ENCODE measurements at places on chromosomes 11 and 22. TPM values are rescaled to one million over a fixed set of nuclear protein-coding genes. Genes with fewer than 3 reads are reported as not detected.

DNA sequence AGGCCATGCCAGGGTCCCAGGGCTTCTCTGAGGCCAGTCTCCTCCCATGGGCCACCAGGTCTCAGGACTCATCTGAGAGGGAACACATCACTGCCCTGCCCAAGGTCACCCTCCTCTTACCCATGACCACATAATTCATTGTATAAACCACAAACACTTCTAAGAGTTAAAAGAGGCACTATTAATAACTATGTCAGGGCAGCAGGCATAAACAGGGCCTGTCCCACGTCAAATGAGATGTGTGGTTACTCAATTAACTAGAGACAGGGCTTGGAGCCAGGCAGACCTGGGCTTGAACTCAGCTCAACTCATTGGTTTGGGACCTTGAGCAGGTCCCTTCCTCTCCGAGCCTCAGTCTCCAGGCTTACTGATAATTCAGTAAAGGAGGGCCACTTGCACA, 33.1 kb downstream of the ARAP1 start:
- no peak for DNase-seq

DNA sequence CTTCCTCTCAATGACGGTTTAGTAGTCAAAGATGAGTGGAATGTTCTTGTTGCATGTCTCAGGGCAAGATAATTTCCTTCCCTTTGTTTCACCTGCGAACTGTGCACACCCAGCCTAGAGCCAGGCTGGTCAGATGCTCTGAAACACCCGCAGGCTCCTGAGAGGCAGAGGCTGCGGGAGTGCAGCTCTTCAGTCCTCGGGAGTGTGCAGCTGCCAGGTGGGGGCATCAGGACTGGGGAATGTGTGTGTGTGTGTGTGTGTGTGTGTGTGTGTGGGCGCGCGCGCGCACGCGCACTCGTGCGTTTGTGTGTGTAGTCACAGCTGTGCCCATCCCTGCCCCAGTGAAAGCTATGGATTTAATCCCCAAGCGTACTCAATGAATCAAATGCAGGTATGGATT, 136.2 kb upstream of the NTM start:
- DNase-seq, result no peak

DNA sequence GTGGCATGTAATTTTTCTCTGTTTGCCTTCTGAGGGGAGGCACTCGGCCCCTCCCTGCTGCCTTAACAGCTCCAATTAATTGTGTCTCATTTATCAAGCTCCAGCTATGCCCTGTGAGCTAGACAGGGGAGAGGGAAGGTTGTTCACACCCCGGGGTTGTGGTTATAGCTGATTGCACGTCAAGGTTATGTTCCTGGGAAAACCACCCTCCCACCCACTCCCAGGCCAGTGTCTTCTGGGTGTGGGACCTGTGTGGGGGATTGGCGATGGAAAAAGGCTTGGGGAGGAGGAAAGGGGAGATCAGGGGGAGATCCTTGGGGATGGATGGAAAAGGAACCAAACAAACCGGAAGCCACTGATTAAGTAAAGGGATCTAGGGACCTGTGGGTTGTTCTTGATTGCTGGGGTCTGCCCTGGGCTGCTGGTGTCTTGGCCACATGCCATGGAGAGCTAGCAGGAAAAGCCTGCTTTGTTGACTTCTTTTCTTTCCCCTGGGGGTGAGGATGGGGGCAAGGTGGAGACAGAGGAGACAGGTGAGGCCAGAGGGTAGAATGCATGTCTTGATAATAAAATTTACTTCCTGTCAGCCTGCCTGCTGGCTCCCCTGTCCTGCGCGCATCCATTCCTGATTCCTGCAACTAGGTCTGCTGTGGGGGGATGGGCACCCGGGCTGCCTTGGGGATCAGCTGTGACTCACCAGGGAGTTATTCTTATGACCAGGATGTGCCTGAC, 13.5 kb upstream of the SORL1-AS1 start:
- peak; percentile 22 for DNase-seq

- DNase-seq, result no peak
Measured at GRCh38 chr22:48665311-48665995, 1162.2 kb downstream of the BRD1 start.

- DNase-seq, result no peak
Measured at GRCh38 chr11:61999141-61999975, 31.9 kb upstream of the FTH1 start.

DNA sequence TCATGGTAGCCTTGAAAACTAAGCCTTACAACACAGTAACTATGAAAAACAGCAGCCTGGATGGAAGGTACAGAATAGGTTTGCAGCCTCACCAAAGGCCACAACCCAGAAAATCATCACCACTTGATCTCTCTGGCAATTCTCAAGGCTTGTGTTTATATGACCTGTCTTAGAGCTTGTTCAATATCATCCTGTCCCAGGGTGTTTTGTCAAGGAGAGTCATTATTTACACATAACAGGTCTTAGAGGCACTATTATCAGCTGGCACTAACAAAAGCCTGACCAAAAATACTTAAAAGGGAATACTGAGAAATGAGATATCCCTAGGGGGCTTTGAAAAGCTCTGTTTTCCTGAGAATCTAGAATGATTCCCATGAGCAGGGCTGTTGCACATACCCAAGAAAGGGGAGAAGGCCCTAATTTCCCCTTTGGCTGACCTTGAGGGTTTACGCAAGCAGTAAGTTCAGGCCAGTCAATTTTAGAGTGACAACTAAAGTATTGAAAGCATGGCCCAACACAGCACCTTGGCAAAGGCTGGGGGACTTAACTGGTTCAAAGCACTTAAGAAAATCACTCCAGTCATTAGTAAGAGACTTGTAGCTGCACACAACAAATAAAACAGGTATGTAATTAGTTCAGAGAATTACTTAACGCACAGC, 7.9 kb downstream of the SC5D start:
- no peak for DNase-seq

The MMP11 gene
- total RNA-seq, result 4.0 TPM

The KIRREL3 gene
- total RNA-seq, result not detected

The SHISAL1 gene
- not detected for total RNA-seq

The MISFA gene
- total RNA-seq, result 0.75 TPM

The SMC1B gene
- total RNA-seq, result 0.11 TPM
